ENCODE measurements at places on chromosomes 16 and 17. TPM values are rescaled to one million over a fixed set of nuclear protein-coding genes. Genes with fewer than 3 reads are reported as not detected.

CDRT15 gene
- total RNA-seq = not detected

DNA sequence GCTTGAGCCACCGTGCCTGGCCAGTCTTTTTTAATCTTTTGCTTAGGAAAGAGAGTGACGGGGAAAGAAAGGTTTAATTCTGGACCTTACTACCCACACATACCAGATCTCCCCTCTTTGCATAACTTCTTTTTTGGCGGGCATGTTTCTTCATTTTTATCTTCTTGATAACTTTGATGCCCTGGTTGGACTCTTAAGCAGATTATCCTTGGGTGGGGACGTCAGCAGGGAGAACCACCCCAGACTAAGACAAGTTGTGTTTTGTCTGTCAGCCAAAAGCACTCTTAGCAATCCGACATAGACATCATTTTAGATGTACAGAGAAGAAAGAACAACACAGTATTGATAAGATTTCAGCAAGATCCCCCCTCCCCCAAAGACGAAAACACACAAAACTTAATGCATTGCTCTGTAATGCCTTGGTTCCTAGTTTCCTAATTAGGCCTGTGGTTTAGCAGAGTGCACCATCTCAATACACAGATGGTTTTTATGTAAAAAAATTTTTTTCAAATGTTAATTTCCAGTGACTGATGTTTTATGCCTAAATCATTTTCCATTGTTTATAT is 99.9 kb downstream of the MSI2 start:
- H3K4me1 ChIP-seq = peaks cover 28% of the 10 kb centered on the region
- peak overlapping the region; percentile 66 for H3K4me3 ChIP-seq
- H3K27me3 ChIP-seq = no peaks in the 10 kb centered on the region
- H3K36me3 ChIP-seq = peaks cover 8% of the 10 kb centered on the region
- no peak for DNase-seq

- peaks cover 60% of the 10 kb centered on the region for H3K36me3 ChIP-seq
- H3K4me3 ChIP-seq = peak overlapping the region; percentile 94
- H3K27me3 ChIP-seq = no peaks in the 10 kb centered on the region
- DNase-seq = no peak
- H3K27ac ChIP-seq = peak overlapping the region; percentile 82
Observed at GRCh38 chr16:19522397-19522732, 467 bp upstream of the GDE1 start.

- H3K4me1 ChIP-seq = no peaks in the 10 kb centered on the region
- no peak overlapping the region for H3K4me3 ChIP-seq
- no peak for DNase-seq
- no peak overlapping the region for H3K27ac ChIP-seq
Observed at GRCh38 chr17:75481194-75482068, 25.0 kb downstream of the TMEM94 start.

- peaks cover 4% of the 10 kb centered on the region for H3K36me3 ChIP-seq
- DNase-seq = peak; percentile 59
Observed at GRCh38 chr17:6435968-6436367, 1.0 kb upstream of the AIPL1 start.

GRCh38 chr16:27174007-27174406 is 29.3 kb upstream of the KDM8 start:
- no peak overlapping the region for H3K4me3 ChIP-seq
- H3K36me3 ChIP-seq = no peaks in the 10 kb centered on the region
- H3K27ac ChIP-seq = no peak overlapping the region
- peaks cover 15% of the 10 kb centered on the region for H3K4me1 ChIP-seq
- peaks cover 12% of the 10 kb centered on the region for H3K27me3 ChIP-seq

DNA sequence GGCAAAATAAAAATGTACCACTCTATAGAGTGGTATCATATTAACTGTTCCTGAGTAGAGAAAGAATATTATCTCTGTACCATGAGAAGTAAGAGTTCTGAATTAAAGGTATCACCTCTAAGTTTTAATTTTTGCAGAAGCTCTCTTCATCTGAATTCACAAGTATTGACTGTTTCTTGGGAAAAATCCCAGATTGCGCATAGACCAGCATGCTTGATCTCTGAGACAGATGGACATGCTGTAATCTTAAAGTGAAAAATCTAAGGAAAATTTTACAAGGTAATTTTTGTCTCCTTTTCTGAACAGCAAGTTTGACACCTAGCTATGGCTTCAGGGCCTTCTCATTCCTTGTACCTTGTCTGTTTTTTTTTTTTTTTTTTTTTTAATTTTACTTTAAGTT is 1050.7 kb upstream of the RBFOX1 start:
- no peaks in the 10 kb centered on the region for H3K4me1 ChIP-seq
- H3K4me3 ChIP-seq = no peak overlapping the region
- H3K27ac ChIP-seq = no peak overlapping the region
- no peaks in the 10 kb centered on the region for H3K27me3 ChIP-seq
- no peaks in the 10 kb centered on the region for H3K36me3 ChIP-seq
- no peak for DNase-seq

DNA sequence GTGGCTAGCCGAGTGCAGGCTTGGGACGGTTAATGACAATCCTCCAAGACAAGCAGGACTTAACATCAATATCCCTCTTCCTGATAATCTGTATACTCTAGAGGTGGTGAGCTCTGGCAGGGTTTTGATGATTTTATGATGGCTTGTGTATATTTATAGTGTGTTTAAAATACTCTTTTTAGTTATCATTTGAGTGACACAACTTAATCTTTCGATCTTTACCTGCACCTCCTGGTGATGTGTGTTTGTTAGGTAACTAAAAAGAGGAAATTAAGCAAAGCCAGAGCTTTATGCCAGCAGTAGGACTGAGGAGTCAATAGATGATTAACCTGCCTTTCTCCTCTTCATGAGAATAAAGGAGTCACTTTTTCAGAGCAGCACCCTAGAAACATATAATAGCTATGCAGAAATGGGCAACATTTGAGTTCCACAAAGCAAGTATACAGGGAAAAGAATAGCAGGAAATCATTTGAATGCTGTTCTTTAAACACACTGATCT is 210.5 kb downstream of the IRX3 start:
- no peaks in the 10 kb centered on the region for H3K4me1 ChIP-seq
- no peak for DNase-seq
- H3K27me3 ChIP-seq = no peaks in the 10 kb centered on the region
- no peak overlapping the region for H3K27ac ChIP-seq
- no peaks in the 10 kb centered on the region for H3K36me3 ChIP-seq

DNA sequence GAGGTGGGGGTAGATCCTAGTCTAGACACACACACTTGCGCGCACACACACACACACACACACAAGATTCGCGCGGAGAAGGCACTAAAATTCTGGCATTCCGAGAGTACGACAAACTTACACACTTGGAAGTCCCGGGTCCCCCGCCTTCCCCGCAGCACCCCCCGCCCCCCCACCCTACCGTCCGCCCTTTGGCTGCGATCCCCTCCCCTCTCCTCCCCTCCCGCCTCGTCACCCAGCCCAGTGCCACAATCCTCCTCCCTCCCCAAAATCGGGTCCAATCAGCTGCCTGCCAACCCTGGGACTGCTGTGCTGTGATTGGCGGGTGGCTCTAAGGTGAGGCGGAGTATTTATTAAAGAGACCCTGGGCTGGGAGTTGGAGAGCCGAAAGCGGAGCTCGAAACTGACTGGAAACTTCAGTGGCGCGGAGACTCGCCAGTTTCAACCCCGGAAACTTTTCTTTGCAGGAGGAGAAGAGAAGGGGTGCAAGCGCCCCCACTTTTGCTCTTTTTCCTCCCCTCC is at the start of gene SOX9:
SOX9 (plus strand) TSS at position 379 of the 522 bp plus-strand sequence. CDS start 372 bp downstream, outside the sequence.
- peak within 1 kb of the TSS; percentile 97 for H3K27ac ChIP-seq
- peak; percentile 94 for DNase-seq
- H3K36me3 ChIP-seq = peaks cover 81% of the 10 kb centered on the region
- H3K4me1 ChIP-seq = peaks cover 25% of the 10 kb centered on the region

CXCL16 gene
- 73.1 TPM for total RNA-seq

- peak overlapping the region; percentile 83 for H3K27ac ChIP-seq
- peak; percentile 70 for DNase-seq
- peak overlapping the region; percentile 68 for H3K4me3 ChIP-seq
- H3K36me3 ChIP-seq = peaks cover 77% of the 10 kb centered on the region
- peaks cover 56% of the 10 kb centered on the region for H3K27me3 ChIP-seq
Observed at GRCh38 chr17:48544349-48545021, 424 bp downstream of the HOXB2 start.

DNA sequence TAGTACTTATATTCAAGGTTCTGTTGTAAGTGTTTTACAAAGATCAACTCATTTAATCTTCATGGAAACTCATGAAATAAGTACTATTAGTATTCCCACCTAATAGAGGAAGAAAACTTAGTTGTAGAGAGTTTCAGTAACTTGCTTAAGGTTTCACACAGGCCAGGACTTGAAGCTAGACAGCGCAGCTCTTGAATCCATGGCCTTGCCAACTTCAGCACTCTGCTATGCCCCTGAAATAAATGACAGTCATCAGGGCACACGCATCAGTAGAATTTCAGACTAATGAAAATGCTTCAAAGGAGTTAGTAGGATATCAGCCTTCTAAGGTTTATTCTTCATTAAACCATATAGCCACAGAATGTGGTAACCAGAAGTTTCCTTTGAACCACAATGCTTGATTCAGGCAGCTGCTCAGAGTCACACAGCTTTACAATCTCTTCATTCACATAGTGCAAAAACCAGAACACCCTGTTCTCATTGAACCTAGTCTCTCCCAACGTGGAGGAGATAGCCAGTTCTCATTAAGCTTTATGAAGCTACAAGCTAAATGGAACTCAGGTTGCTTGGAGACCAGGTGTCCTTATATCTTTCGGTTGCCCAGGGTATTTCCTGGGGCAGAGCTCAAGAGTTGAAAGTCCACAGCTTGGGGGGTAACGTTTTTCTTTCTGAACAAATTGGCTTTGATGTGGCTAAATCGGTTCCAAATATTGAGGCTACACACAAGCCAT is 39.7 kb downstream of the KCNJ2 start:
- no peak overlapping the region for H3K27ac ChIP-seq
- no peaks in the 10 kb centered on the region for H3K27me3 ChIP-seq
- no peaks in the 10 kb centered on the region for H3K4me1 ChIP-seq
- DNase-seq = no peak
- no peaks in the 10 kb centered on the region for H3K36me3 ChIP-seq
- no peak overlapping the region for H3K4me3 ChIP-seq

GRCh38 chr16:81717662-81718189 is 61.4 kb upstream of the PLCG2 start:
- H3K27ac ChIP-seq = no peak overlapping the region
- no peak overlapping the region for H3K4me3 ChIP-seq
- H3K36me3 ChIP-seq = peaks cover 7% of the 10 kb centered on the region
- peaks cover 16% of the 10 kb centered on the region for H3K4me1 ChIP-seq
- DNase-seq = no peak
- H3K27me3 ChIP-seq = no peaks in the 10 kb centered on the region

TEKT5 gene
- not detected for total RNA-seq

DNA sequence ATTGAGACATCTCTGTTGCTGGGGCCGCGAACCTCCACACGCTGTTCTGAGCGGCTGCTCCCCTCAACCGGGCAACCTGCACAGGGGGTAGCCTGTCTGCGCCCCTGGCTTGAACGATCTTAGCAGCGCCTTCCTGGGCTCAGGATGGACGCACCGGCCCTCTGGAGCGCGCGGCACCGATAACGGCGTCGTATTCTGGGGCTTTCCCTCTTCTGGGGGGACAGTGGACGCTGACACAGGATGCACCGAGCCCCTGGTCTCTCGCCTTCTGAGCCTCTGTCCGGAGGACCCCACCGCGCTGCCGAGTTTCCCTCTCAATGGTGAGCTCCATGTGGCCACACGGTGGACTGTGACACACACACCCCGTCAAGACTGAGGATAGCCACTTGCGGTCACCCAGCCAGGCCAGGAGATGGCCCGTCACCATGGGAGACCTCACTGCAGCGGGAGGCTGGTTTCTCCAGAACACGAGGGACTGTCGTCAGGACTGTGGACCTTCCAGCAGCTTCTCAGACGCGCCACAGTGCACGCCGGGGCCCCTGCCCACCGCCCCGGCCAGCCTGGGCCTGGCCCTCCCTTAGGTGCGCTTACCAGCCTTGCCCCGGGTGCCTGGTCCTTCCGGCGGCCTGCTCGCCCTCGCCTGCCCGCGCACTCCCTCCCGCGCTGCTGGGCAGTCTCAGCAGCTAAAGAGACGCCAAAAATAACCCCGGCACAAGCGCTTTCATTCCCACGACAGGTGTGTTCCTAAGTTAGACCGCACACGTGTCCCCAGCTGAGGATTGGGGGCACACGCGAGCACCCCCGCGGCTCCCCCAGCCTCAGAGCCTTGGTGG is 30.0 kb upstream of the PABPN1L start:
- H3K27ac ChIP-seq = no peak overlapping the region
- no peak overlapping the region for H3K4me3 ChIP-seq
- no peaks in the 10 kb centered on the region for H3K4me1 ChIP-seq
- peaks cover 4% of the 10 kb centered on the region for H3K36me3 ChIP-seq
- DNase-seq = no peak

CRHR1 gene
- not detected for total RNA-seq

TMEM170A gene
- 52.5 TPM for total RNA-seq

DNA sequence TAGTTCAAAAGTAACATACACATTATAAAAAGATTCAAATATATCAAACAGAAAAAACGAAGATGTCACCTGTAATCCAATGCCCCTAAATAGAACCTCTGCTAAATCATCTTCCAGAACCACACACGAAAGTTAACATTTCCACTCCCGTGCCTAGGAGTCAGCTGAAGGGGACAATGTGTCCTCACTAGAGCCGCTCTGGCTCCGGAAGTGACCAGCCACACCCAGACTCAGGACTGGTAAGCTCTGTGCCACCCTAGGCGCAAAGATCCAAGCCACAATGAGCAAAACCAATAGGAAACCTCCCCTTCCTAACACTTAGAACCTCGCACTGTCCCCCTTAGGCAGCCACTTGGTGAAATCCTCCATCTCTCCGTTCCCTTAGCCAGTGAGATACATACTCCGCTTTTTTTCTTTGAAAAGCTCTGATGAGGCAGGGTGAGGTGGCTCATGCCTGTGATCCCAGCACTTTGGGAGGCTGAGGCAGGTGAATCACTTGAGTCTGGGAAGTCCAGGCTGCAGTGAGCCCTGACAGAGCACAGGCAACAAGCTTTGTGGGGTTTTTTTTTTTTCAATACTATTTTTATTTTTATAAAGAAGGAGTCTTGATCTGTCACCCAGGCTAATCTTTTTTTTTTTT is 11.8 kb downstream of the CTRB1 start:
- H3K4me1 ChIP-seq = peaks cover 23% of the 10 kb centered on the region
- H3K36me3 ChIP-seq = peaks cover 95% of the 10 kb centered on the region
- H3K4me3 ChIP-seq = no peak overlapping the region
- no peak for DNase-seq

DNA sequence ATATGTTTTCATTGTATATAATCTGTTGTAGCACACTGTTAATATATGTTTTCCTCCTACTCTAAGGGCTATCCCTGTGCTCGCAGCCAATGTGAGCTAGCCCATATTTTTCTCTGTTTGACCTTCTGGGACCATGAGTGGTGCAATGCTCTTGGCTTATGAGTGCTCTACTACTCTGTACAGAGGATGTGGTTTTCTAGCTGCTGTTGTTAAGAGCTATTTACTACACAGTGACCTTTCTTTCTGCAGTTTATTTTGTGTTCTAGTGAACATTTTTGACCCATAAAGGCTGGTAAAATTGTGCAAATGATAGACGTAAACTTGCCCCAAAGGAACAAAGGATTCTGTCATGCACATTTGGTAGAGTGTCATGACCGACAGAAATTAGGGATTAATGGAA is 84.1 kb upstream of the CPHXL start:
- H3K27ac ChIP-seq = no peak overlapping the region
- H3K4me3 ChIP-seq = no peak overlapping the region
- DNase-seq = no peak
- no peaks in the 10 kb centered on the region for H3K36me3 ChIP-seq
- peaks cover 15% of the 10 kb centered on the region for H3K27me3 ChIP-seq

CACNA1G gene
- not detected for total RNA-seq

All from Calu3 (cell line).